Stimulated activated CD4-positive, alpha-beta T cell treated with anti-CD3 and anti-CD28 coated beads, Interleukin-4, amount 100 ng/mL, for 24 hours (primary cell): ENCODE measurements at places on chromosomes 11 and 22.

- DNase-seq = no peak
Measured at GRCh38 chr11:4826425-4826824, 5.3 kb downstream of the OR51F2 start.

DNA sequence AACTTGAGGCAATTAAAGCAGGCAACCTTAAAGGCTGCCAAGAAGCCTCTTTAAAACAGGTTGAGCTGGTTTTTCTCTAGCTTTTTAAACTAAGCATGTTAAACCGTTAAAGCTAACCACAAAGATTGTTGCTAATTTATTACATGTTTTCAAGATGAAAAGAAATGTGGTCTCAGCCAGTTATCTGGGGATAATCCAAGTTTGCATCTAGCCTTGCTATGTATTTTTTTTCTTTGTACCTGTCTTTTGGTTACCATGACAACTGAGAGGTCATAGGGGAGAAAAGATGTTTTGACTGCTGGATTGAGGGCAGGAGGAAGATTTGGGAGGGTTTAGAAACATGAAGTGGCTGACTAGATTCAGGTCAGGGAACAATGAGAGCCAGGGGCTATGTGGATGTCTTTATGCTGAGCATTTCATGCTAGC is 19.2 kb upstream of the PGM2L1 start:
- DNase-seq = no peak

DNA sequence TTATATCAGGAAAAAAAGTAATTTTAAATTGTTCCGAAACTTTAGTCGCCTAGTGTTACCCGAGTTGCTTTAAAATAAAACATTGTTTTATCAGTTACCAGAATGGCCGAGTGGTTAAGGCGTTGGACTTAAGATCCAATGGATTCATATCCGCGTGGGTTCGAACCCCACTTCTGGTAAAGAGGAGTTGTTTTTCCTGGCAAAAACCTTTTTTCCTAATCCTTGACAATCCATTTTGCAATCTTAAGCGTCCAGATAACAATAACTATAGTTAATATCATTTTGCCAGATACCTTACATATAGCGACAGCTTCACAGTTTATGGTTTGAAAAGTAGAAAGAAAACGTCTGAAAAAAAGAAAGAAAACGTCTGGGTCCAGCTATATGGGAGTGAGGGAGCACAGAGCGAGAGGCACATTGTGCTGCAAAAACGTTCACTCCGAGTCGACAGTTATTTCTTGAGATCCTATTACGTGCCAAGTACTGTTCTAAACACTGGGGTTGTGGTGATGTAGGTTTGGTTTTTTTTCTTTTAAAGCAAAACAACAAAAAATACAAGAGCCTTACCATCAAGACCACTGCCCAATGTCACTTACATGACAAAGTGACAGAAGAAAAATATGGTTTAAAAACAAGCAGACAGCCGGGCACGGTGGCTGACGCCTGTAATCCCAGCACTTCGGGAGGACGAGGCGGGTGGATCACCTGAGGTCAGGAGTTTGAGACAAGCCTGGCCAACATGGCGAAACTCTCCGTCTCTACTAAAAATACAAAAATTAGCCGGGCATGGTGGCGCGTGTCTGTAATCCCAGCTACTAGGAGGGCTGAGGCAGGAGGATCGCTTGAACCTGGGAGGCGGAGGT is 40.6 kb downstream of the OR4D9 start:
- DNase-seq = peak; percentile 39

- no peak for DNase-seq
Measured at GRCh38 chr11:23021287-23021863, 161.1 kb upstream of the CCDC179 start.

DNA sequence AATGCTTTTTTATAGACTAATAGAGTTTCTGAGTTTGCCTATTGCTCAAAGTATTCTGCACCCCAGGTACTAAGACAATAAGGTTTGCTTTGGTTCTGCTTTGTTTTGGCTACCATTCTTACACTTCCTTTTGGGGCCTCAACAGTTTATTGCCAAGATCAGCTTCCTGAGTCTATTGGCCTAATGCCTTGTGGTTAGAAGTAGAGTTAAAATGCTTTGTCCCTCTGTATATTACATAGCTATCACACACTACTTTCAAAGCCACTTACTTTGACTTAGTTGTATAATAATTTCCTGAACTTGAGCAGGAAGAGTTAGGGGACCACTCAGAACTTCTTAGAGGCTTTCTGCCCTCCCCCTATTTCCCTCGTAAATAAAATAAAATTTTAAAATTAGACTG is 96.5 kb downstream of the DLG2 start:
- no peak for DNase-seq

- no peak for DNase-seq
Measured at GRCh38 chr11:46970913-46971625, 34.5 kb downstream of the CSTPP1 start.

GRCh38 chr11:107011977-107012376 is 6.3 kb downstream of the GUCY1A2 start:
- no peak for DNase-seq

- no peak for DNase-seq
Measured at GRCh38 chr11:76820184-76820566, 37.0 kb downstream of the TSKU start.

DNA sequence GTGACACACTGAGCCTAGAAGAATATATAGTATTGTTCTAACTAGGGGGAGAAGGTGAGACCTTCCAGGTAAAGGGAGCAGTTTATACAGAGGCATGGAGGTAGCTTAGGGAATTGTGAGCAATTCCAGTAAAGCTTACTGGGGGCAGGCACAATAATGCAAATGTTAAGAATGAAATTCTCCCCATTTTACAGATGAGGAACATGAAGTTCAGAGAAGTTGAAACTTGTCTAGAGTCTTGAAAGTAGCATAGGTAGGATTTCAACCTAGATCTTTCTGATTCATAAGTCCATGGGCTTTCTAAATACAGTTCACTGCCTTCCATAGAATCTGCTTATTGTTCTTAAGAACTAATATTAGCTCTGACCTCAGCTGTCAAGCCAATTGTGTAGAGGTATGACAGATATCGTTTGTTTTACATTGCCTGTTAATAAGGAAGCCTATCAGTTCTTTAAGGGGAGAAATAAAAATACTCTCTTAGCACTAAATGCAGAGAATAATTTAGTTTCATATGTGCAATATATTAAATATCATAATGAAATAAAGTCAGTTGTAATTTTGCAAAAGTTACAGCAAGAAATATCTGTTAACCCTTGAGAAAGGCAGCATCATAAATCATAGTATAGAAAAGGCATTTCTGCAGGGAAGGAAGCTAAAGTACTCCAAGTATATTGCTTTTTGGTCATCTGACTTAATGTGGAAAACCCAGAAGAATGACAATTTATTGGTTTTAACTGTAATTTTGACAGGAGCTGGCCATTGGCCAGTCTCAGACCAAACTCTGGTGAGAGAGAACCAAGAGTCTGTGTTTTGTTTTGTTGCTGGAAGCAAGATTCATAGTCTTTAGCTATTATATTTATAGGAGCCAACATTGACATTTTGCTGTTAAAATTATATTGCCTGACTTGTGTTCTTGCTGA is 181.8 kb downstream of the UVRAG start:
- no peak for DNase-seq

DNA sequence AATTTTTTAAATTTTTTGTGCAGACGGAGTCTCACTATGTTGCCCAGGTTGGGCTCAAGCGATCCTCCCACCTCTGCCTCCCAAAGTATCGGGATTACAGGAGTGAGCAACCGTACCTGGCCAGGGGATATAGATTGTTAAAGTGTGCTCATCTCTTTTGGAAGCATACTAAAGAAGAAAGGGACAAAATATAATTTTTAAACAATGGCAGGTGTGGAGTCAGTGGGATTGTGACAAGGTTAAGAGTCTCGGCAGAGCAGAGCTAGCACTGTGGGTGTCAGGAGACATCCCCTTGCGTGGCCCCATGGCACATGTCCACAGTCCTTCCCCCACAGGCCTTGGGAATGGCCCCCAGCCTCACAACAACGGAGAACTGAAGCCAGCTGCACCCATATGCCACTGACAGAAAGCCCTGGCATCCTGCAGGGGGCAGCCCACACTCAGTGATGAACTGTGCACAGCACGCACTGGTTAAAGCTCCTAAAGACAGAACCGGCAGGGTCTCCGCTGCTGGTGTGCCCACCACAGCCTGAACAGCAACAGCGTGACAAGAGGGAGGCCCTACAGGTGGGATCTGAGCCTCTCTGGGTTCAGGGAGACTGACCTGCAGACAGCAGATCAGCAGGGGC is 29.9 kb downstream of the SERPIND1 start:
- peak; percentile 20 for DNase-seq

GRCh38 chr22:28547132-28547842 is 132.4 kb downstream of the TTC28 start:
- DNase-seq = no peak

DNA sequence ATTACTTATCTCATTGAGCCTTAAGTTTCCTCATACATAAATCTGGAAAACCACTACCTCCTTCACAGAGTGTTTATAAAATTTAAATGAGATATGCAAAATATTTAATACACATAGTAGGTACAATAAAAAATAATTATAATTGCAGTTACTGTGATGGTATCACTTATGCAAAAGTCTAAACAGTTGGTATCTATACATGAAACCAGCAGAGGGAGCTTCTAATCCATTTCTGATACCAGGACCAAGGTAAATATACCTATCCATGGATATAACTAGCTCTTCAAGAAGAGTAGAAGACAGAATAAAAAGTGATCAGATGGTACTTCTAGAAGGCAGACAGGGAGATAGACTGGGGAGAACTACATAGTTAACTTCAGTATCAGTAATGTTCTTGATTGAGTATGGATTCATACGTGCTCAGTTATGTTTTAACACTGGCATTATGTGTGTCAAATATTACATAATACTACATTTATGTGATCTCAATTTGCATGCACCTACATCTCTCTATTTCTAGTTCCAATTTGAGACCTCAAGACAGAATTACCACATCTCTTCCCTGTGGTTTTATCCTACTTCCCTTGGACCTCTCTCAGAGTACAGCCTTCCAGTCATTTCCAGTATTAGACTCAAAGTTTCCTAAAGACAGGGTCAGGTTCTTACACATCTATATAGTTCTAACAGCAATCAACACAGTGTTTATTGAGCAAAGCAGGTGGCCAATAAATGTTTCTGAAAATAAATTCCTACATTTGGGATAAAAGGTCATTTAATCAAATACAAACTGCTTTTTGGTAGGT is 13.7 kb upstream of the TSG101 start:
- DNase-seq = no peak

GRCh38 chr11:133360860-133361688 is 171.2 kb downstream of the OPCML start:
- DNase-seq = no peak
